Stimulated activated CD4-positive, alpha-beta T cell treated with anti-CD3 and anti-CD28 coated beads, Interleukin-15, amount 100 ng/mL, for 1 hour (primary cell): ENCODE measurements at places on chromosomes 7 and 10.

DNA sequence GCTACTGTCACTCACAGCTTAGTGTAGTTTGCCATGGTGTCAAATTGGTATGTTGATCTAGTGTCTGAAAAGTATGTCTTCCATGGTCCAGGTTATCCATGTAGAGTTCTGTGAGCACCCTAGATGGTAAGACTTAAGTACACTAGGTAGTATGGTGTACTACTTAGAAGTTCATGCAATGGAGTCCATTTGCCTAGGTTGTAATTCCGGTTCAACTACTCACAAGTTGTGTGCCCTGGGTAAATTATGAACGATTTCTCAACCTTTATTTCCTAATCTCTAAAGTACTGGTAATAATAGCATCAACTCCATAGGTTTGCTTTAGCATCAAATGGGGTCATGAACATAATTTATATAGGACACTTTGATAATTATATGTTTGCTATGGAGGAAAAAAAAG, 666.2 kb upstream of the CELF2 start:
- DNase-seq, result no peak

DNA sequence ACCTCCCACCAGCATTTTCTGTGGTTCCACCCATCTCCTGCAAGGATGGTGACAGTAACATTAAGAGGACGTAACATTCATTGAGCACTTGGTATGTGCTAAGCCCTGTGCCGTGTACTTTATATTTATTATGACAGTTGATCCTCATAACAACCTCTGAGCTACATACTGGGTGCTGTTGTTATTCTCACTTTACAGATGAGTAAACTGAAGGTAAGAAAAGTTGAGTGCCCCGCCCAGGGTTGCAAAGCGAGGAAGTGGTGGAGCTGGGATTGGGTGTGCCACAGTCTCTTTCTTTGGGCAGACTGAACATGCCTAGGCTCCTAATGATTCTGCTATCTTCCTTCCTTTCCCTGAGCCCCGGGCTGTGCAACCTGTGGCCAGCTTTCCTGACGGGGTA, 107.4 kb downstream of the SH3PXD2A start:
- no peak for DNase-seq

DNA sequence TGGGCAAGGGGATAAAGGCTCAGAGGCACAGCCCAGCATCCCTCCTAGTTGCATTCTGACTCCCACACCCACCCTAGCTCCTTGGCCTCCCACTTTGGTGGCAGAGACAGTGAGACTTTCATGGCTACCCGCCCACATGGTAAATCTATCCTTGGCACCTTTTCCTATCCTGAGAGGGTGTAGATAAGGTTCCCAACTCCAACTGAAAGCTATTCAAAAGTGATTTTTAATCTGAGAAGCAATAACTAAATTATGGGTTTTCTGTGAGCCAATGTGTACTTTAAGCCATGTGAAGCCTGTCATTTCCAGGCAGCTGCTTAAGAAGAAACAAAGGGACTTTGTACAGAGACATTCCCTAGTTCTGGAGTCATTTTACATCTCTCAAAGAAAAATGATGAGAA, 9.1 kb downstream of the LAMB1 start:
- no peak for DNase-seq

DNA sequence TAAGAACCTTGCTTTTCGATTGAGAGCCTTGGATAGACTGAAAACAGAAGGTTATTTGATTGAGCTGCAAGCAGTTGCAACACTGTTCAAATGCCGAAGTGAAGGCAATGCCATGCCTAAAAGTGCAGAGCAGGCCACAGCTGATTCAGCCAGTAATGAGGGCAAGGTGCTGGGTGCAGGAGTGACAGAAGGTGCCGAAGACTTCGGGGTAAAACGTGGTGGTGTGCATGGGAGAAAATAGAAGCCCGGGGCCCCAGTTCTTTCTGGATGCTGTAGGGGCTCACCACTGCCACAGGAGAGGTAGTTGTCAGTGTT, 43.6 kb upstream of the GATAD1 start:
- DNase-seq, result no peak

GRCh38 chr7:18894155-18894554, 223.3 kb downstream of the TWIST1 start:
- DNase-seq, result no peak

- DNase-seq, result no peak
Observed at GRCh38 chr7:2168615-2169311, 64.0 kb downstream of the MAD1L1 start.

GRCh38 chr10:561721-562120, 127.7 kb downstream of the DIP2C start:
- no peak for DNase-seq

GRCh38 chr7:83559887-83560286, 89.1 kb downstream of the SEMA3E start:
- DNase-seq, result no peak

- DNase-seq, result no peak
Observed at GRCh38 chr10:125157505-125157904, 2.9 kb downstream of the CTBP2 start.

DNA sequence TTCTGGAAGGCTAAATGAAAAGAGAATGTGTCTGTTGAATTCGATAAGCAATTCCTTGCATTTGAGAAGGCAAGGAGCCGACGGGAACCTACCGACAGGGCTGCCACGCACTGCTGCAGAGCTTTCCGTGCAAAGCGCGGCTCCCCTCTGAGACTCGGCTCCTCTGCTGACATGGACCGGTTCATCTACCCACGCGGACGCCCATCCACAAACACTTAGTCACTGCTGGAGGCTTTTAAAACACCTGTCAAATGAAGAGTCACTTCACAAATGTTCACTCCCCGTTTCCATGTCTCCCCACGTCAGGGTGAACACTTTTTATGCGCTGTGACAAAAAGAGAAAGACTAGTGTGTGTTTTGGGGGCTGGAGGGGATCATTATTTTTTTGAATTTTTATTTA, 32.0 kb downstream of the AMZ1 start:
- DNase-seq, result no peak

- no peak for DNase-seq
Observed at GRCh38 chr10:92385831-92386230, 94.9 kb downstream of the MARCHF5 start.

GRCh38 chr10:110176141-110177030, 31.0 kb upstream of the MXI1 start:
- no peak for DNase-seq
